ENCODE measurements at places on chromosomes 5 and 9.

- no peak for DNase-seq
Measured at GRCh38 chr5:102863058-102863457, 108.0 kb downstream of the PAM start.

DNA sequence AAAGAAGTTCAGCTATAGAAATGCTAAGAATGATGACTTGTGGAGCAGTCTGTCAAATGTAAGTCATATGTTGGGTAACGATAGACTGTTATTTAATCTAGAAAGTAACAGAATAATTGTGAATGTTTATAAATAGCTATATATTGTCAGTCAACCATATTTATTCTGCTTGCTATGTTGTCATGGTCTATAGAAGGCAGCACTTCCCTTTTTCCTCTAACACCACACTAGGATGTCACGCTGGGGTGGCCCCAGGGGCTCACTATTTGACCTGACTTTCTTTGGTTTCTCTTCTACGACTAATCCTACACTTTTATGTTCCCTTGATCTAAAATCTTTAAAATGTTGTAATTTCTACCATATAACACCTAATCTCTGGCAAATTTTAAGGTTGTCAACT, 20.5 kb downstream of the ERAP2 start:
- no peak for DNase-seq

GRCh38 chr9:117247266-117247665, 167.6 kb downstream of the ASTN2 start:
- peak; percentile 23 for DNase-seq

DNA sequence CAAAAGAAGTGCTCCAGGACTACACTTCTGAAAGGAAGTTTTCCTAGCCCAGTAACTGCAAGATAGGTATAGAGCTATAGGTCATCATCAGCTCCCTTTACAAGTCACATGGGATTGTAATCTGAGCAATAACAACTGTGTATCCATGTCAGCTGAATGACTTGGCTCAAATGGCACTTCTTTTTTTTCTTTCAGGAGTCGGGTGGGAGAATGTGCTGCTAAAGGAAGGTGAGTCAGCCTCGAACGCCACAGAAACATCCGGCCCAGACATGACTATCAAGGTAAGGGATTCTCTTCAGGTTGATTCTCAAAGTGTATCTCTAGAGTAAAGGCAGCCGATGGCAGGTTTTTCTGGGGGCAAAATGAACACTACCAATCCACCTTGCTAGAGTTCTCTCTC, 192.2 kb downstream of the C9orf152 start:
- DNase-seq = peak; percentile 86

GRCh38 chr5:150300496-150301169, 2.1 kb downstream of the ARSI start:
- DNase-seq = no peak

- DNase-seq = no peak
Measured at GRCh38 chr9:124766815-124767554, 4.1 kb downstream of the NR6A1 start.

DNA sequence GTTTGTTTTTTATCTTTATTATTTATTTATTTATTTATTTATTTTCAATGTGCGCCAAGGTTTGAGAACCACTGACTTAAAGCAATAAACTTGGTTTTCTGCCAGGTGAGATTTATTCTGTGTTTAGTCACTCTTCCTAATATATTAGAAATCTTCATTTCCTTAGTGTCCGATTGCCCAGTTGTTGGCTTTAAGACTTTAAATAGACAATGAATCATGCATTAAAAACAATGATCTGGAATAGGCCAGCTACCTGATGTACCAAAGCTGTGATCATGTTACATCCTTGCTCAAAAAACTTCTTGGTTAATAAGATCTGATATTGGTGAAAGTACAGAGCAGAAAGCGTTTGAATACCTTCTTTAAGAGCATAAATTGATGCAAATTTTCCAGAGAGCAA, 52.1 kb upstream of the ERBIN start:
- peak; percentile 79 for DNase-seq

DNA sequence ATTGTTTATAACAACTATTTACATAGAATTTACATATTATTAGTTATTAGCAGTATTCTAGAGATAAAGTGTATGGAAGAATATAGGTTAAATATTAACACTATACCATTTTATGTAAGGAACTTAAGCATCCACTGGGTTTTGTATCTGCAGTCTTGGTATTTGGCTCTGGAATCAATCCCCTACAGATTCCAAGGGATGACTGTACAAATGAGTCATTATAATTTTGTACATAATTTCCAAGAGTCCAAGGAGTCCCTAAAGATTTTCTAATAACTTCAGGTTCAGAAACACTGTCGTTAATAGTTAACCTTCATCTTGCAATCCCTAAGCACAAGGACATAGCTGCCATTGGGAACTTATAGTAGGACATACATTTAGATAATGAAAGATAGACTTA, 254.8 kb upstream of the PDE4D start:
- DNase-seq = peak; percentile 28

DNA sequence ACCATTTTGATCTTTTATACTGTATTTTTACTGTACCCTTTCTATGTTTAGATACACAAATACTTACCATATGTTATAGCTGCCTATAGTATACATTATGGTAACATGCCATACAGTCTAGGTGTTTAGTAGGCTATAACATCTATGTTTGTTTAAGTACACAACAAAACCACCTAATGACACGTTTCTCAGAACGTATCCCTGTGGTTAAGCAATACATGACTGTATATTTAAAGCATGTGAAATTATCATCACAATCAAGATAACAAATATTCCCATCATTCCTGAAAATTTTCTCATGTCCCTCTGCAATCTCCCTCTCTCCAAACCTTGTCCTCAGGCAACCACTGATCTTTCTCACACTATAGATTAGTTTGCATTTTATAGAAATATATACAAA, 66.4 kb upstream of the SUSD1 start:
- DNase-seq = peak; percentile 6

GRCh38 chr9:120538339-120538738, 41.6 kb downstream of the CDK5RAP2 start:
- no peak for DNase-seq
